NCI-H1436 treated with DMSO at 0.1 percent for 48 hours (cell line): ENCODE measurements at places on chromosomes 3 and 15.

DNA sequence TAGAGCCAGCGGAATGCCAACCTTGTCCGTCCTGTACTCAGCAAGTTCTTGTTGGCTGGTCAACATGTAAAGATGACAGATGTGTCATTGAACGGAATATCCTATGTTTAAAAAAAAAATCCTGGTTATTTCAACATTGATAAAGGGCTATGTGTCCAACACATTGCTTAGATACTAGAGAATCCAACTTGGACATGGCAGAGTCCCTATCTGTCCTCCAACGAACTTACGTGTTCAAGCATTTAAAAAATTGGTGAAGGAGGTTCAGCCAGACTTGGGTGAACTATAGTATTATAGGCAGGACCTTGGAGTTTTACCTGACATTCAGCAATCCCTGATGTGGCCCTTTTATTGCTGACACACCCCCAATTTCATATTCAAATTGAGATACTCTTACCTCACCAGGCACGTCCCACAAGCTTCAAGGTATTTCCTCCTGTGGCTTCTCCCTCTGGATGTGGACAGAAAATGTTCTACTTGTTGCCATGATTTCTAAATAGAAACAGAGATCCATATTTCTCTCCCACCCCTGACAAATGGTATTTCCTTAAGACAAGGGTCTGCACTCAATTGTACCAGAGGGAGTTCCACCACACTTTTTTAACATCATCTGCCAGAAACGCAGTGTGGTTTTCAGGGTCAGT lies 207.7 kb upstream of the TPM1 start:
- DNase-seq, result no peak

DNA sequence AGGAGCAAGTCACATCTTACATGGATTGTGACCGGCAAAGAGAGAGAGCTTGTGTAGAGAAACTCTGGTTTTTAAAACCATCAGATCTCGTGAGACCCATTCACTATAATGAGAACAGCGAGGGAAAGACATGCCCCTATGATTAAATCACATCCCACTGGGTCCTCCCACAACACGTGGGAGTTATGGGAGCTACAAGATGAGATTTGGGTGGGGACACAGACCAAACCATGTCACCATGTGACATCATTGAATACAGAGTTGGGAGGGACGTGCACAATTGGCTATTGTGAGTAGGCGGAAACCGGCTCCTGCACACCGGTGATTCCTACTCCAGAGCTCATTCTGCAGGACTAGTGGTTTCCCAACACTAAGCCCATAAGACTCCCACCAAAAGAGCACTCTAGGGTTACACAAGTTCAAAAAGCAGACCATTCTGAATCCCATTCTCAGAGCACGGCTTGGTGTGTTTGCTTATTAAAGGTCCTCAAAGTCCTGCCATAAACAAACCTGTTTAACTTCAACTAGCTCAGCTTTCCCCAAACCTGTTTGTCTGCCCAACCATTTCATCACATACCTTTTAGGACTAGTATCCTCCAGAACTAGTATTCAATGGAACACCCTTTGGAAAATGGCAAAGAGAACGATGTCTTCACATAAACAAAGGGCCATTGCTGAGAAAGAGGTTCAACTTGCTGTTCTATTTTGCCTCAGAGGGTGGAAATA lies 167.6 kb downstream of the TLE3 start:
- no peak for DNase-seq

DNA sequence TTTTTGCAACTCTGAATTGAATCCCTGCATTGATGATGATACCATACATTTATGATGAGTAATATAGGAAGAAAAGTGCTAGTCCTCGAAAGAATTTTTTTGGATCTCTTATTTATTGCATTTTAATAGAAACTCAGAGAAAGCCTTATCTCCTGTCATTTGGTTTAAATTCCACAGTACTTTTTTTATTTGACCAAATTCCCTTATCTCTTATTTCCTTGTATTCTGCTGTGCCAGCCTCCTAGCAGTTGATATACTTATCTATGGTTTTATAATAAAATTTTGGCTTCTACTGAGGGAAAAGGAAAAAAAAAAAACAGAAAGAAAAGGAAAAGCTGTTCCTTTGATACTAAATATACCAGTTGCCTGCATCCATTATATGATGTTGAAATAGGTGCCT lies 535.1 kb upstream of the NR2F2 start:
- no peak for DNase-seq

DNA sequence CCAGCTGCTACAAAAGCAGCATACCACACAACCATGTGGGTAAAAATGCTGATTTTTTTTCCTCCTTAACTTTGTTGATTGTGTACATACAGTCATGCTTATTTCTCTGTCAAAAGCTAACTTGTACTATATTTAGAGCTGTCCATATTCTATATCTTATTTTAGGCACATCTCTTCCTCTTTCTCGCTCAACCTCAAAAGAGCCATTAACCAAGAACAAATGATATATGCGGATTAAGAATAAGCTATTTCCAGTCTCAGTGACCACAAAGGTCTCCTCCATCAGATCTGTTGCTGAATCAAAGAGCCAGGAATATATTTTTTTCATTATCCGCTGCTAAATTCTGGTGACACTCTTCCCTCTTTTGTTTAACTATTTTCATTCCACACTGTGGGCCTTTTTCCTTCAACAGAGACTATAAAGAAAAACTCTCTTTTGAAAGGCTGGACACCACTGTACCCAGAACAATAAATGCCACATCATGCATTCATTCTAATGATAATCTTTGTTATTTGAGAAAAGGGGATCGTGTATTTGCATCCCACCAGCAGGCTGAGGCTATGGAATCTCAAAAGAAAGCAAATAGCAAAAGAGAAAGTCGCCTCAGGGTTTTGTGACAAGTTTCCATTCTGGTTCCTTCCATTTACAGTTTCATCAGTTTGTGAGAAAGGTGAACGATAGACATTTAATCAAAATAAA lies 8.0 kb downstream of the TMEM212 start:
- DNase-seq, result no peak

DNA sequence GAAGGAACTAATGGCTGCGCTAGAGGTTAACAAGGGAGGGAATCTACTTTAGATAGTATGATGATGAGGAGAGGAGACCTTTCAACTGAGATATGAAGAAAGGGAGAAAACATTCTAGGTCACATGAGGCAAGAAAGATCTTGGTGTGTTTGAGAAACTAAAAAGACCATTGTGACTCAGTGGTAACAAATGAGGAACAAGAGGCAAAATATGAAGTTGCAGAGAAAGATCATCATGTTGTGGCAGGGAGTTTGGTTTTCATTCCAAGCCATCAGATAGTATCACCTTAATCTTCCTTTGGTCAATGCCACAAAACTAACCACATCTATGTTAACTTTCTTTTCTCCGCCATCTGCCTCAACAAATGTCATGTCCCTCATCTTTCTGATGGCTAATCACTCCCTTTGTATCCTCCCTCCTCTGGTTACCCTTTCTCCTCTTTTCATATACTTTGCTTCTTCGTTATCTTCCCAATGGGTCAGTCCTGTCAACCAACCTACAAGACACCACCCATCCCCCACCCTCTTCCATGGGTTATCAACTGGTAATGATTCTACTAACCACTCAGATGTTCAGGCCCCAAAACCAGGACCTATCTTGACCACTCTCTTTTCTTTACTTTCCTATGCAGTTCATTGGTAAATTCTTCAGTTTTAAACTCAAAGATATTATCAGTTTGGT lies 2.4 kb upstream of the PDCD6IP start:
- DNase-seq, result no peak

GRCh38 chr3:100984308-100984707 lies 8.9 kb downstream of the ABI3BP start:
- no peak for DNase-seq

DNA sequence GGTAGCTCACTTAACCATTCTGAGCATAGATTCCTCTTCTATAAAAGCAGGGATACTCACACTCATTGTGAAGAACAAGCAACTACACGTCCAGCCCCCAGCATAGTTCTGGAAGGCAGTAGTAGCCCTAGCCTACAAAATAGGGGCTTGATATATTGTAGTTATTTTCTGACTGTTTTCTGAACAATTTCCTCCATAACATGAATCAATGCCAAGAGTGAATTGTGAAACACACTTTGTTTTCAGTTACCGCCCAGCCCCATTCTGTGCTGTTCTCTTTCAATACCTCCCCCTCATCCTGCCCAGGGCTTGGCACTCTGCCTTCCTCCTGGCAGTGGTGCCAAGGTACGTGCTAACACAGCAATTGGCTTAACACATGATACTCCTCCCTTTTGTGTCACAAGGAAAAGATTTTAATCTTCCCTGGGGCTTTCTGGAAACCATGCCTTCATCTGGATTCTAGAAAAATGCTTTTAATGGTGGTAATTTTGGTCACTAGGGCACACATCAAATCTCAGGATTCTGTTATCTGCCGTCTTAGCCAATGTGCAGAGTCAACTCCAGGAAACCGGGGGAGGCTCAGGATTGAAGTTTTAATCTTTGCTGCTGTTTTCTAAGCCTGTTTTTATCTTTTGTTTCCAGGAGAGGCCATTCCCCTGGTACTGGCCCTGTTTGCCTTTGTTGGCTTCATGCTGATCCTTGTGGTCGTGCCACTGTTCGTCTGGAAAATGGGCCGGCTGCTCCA lies 37.2 kb downstream of the IL20RB start:
- DNase-seq, result no peak

- no peak for DNase-seq
Observed at GRCh38 chr3:61729038-61729634, 167.8 kb downstream of the PTPRG start.

DNA sequence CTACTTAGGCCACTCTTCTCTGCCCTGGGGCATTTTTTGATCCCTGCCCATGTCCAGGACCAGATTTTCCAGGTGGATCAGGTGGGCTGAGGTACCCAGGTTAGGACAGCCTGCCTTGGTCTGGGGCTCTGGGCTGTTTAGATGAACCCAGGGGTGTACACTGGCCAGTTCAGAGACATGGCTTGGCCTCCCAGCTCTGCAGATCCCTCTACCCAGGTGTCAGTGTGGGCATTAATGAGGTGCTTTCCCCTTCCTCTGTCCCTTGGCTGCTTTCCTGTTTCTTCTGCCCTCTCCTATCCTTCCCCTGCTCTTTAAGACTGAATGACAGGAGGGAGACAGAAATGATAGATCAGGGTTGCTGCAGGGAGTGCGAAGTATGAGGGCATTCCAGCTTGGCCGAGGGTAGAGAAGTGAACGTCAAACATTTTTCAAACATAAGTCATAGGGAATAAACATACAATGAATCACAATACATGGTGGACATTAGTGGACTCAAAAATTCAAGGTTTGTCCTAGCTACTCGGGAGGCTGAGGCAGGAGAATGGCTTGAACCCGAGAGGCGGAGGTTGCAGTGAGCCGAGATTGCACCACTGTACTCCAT lies 30.5 kb downstream of the RTP1 start:
- no peak for DNase-seq

DNA sequence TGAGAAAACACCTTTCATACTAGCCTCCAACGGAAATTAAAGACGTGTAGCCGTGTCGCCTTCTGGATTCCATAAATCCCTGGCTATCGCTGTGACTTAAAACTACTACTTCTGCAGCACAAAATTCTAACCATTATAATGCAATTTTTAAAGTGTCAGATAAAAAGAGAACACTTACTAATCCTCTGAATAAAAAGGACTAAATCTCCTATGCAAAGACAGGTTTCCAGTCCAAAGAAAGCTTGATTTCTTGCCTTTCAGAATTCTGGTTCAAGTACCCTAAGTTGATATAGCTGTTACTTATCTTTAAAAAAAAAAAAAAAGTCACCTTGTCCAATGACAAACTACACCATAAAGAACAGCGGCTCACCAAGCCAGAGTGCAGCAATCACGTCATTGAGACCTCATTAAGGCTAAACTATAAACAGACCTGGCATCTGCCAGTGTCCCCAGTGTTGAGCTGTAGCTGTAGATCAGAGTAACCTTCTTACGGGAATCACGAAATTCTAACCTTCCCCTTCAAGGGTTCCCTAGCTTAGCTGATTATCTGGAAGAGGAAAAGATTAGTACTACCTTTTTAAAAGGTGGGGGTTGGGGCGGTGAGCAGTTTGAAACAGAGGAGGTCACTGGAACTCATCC lies 2.2 kb downstream of the ABCC5 start:
- DNase-seq, result no peak

- DNase-seq, result no peak
Observed at GRCh38 chr15:95948411-95948810, 382.1 kb upstream of the NR2F2 start.

DNA sequence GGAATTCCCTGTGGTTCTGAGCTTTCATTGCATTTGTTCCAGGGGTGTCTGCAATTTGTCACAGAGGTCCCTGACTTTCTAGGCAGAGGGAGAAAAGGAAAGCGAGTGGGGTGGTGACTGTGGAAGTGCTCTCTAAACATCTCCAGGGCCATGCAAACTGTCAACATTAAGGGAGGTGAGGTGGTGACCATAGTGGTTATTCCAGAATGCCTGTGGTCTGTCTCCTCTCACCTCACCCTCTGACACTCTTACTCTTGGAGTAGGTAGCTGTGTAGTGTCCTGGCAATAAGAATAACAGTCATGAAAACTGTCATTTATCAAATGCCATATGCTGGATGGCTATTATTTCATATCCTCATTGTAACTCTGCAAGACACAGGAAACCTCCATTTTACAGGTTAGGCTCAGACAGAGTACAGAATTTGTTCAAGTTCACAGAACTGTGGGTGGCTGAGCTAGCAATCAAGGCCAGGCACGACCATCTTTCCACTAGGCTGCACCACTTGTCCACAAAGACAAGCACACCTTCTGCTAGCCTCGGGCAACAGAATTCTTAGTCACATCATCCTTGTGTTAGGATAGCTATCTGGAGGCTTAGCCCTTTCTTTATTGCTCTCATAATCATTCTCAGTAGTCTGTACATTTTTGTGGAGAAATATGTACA lies 179.4 kb downstream of the CD47 start:
- DNase-seq, result no peak

DNA sequence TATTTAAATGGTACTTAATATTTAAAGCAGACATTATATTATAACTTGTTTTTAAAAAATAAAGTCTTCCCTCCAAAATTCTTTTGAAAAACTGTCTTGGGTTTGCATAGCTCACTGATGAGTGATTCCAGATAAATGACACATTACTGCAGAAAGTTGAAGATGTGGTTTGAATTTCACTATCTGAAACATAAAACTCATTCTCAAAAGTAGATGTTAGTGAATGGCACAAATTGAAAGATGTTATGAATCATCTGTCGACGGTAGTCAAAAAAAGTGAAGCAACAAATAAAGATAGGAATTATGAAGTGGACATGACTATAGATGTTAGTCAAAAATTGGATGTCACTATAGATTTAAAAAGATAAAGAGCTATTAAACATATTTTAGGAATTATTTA lies 280.5 kb downstream of the GAP43 start:
- no peak for DNase-seq

DNA sequence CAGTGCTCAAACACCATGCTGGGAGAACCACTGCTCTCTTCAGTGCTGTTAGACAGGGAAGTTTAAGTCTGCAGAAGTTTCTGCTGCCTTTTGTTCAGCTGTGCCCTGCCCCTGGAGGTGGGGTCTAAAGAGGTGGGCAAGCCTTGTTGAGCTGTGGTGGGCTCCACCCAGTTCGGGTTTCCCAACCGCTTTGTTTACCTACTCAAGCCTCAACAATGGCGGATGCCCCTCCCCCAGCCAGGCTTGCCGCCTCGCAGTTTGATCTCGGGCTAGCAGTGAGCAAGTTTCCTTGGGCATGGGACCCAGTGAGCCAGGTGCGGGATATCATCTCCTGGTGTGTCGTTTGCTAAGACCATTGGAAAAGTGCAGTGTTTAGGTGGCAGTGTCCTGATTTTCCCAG lies 670.2 kb upstream of the ALCAM start:
- DNase-seq, result no peak

GRCh38 chr3:17753632-17753992 lies 11.2 kb upstream of the TBC1D5 start:
- DNase-seq, result no peak
